ENCODE measurements at places on chromosomes 13 and 19. TPM values are rescaled to one million over a fixed set of nuclear protein-coding genes. Genes with fewer than 3 reads are reported as not detected.

The LMTK3 gene
- under 0.01 TPM for total RNA-seq

The NEK3 gene
- 15.2 TPM for total RNA-seq

The DAND5 gene
- not detected for total RNA-seq

The ZNF835 gene
- under 0.01 TPM for total RNA-seq

The LSM7 gene
- total RNA-seq, result 113 TPM

The SMIM44 gene
- total RNA-seq, result not detected

The UBE2L5 gene
- total RNA-seq, result not detected
